ENCODE measurements at places on chromosomes 6 and 20. TPM values are rescaled to one million over a fixed set of nuclear protein-coding genes. Genes with fewer than 3 reads are reported as not detected.

Gene PLG
- not detected for total RNA-seq

DNA sequence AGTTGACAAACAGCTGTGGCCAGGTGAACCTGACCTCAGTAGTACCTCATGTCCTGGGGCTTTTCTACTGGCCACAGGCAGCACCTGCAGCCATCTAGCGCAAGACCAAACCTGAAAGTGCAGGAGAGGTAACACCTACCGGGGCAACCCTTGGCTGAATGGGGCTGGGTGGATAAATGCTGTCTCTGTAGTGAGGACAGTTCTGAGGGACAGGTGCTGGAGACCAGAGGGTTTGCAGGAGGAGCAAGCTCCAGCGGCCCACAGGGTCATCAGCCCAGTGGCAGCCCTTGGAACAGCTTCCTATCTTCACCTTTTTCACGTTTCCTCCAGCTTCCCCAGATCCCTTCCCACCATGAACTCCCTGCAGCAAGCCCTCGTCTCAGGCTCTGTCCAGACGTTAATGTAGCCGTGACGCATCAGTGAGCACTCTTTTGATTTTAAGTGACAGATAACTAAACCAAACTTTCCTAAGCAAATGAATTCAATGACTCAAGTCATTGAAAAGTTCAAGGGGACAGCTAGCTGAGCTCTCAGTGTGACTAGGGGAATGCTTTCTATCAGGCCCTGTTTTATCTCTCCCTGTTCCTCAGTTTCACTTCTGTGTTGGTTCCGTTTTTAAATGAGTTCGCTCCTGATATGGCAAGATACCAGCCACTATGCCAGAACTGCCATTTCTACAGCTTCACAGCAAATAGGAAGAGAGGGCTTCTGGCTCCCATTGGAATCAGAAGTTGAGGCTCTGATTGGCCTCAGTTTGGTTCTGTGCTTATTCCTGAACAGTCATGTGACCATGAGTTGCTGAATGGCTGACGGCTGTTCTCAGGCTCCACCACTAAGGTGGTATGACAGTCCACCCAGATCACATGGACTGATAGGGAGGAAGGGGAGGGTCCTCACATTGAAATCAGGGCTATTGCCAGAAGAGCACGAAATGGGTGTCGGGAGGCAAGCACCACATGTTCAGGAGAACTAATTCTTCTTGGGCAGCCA, 12.1 kb upstream of the PFDN4 start:
- no peak for DNase-seq

- DNase-seq = no peak
These were observed 347.3 kb downstream of the DHX35 start for GRCh38 chr20:39309458-39309857.

GRCh38 chr6:23681743-23682142, 444.3 kb upstream of the NRSN1 start:
- no peak for DNase-seq

- no peak for DNase-seq
These were observed 335.8 kb upstream of the FLRT3 start for GRCh38 chr20:14673164-14673563.

DNA sequence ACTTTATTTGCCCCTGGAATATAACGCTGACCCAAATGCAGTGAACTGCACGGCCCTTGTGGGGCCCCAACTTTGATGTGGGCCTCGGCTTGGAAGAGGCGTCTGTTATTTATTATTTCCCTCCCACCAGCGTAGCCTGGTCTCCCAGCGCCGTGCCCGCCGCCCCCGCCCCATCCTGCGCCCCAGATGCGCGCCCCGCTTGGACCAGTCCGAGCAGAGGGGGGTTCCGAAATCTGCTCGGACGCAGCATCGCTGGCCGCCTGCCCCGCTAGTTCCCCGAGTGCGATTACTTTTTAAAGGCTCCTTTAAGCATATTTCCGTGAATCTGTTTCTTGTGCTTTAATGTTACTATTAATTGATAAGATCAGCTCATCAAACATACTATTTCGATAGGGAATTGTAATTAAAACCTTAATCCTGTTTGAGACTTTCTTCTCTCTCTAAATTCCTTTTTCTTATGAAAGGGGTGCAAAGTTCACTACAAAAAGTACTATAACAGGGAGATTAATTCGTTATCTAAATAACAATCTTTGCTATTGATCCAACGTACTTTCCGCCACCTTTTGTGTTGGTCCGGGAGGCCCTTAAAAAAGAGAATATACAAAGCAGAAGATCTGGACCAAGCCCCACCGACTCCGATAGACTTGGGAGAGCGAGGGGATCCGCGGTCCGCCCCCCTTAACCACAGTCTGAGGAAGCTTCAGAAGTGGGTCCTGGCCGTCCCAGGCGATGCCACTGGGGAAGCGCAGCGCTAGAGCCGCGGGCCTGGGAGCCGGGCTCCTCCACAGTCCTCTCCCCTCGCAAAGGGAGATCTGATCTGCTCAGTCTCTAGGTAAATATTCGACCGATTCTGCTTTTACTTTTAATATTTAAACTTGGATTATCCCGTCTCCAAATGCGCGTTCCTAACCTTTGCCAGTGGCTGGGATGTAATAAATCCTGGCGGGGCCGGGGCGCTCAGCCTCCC, 10.2 kb downstream of the POU3F2 start:
- no peak for DNase-seq

GRCh38 chr6:12943549-12943948, 227.0 kb downstream of the PHACTR1 start:
- DNase-seq = no peak

DNA sequence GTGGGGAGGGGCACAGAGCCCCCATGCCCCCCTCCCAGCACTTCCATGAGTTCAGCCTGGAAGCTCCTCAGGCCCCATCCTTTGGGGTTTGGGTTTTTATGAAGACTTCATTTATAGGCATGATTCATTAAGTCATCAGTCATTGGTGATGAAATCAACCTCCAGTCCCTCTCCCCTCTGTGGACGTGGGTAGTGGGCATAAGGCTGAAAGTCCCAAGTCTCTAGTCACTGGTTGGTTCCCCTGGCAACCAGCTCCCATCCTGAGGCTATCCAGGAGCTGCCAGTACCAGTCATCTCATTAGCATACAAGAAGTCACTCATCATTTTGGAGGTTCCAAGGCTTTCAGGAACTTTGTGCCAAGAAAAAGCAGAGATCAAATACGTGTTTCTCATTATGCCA, 9.2 kb downstream of the TGM3 start:
- no peak for DNase-seq
